Stimulated activated CD8-positive, alpha-beta memory T cell treated with anti-CD3 and anti-CD28 coated beads, Interleukin-4, amount 100 ng/mL, for 1 hour (primary cell): ENCODE measurements at places on chromosomes 13 and 19.

GRCh38 chr19:31910224-31910623, 435.2 kb upstream of the ZNF507 start:
- no peak for DNase-seq

GRCh38 chr13:103510007-103510535, 443.9 kb upstream of the SLC10A2 start:
- no peak for DNase-seq

DNA sequence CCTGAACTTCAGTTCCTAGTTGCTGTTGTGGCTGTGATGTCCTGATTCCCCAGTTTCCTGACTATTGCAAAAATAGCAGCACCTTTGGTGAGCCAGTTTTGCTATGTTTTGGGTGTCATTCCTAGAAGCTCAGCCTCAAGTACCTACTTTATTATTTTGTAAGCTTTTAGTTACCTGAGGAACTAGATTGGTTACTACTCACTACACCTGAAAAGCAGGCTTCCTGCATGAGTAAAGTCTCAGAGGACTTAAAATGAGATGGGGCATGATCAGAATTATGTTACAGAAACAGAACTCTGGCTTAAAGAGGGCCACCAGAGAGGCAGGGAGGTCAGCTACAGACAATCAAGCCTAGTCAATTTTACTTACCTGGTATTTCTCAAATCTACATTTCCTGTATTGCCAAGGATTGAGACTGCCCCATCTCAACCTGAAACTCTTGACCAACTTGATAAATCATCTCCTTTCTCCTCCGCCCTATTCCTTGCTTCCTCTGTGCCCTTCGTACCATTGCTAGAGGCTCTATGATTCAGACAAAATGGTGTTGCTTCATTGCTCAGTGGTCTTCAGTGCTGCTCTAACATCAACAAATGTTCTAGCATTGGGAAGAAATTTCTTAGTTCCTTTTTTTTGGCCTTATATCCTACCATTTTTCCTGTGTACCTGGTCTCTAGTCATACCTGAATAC, 58.9 kb downstream of the RAP2A start:
- no peak for DNase-seq

GRCh38 chr19:16652854-16653253, 7.1 kb downstream of the SMIM7 start:
- no peak for DNase-seq

DNA sequence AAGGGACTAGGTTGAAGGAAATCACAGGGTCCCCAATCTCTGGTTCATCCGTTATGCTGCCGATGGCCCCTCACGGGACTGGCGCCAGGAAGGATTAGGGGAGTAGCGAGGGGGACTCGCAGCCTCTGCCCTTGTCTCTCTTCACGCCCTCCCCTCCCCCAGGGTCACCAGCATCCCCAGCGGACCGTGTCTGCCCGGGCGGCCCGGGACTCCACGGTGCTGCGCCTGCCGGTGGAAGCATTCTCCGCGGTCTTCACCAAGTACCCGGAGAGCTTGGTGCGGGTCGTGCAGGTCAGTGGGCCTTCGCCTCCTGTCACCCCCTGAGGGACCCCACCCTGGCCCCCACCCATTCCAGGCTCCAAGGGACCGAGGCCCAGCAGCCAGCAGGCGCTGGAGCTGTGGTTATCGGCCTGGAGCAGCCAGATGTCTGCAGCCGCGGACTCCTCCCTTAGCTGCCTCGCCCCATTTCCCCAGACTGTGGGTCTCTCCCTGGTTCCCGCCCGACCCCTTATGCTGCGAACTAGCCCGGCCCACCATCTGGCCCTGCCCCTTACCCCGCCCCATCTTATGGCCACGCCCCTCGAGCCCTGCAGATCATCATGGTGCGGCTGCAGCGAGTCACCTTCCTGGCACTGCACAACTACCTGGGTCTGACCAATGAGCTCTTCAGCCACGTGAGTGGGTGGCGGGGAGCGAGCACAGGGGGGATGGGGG, 5.4 kb downstream of the PNPLA6 start:
- no peak for DNase-seq

DNA sequence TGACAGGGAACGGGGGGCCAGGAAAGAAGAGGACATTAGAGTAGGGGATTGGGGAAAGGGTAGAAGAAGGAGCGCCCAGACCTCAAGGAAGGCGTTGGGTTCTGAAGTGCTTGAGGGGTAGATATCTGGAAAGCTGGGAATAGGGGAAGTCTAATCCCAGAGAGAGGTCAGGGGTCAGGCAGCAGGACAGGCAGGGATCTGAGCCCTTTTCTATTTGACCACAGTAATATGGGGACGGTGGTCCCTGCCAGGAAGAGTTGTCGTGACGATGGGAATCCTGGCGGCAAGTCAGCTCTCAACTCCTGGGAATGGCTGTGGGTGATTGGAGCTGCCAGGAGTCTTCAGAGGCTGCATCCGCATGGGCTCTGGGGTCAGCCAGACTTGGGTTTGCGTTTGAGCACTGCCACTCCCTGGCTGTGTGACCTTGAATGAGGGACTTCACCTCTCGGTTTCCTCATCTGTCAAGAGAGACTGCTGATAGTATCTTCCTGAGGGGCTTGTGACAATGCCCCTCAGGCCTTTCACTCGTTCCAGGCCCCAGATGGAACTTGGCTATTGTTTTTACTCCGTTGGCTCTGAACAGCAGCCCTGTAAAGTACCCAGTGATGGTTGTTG, 1.3 kb downstream of the AP2A1 start:
- DNase-seq = no peak

DNA sequence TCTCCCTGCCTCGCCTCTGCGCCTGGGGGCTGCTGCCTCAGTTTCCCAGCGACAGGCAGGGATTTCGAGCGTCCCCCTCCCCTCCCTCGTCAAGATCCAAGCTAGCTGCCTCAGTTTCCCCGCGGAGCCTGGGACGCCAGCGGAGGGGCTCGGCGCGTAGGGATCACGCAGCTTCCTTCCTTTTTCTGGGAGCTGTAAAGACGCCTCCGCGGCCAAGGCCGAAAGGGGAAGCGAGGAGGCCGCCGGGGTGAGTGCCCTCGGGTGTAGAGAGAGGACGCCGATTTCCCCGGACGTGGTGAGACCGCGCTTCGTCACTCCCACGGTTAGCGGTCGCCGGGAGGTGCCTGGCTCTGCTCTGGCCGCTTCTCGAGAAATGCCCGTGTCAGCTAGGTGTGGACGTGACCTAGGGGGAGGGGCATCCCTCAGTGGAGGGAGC, 722 bp upstream of the ICAM1 start:
- peak; percentile 62 for DNase-seq

DNA sequence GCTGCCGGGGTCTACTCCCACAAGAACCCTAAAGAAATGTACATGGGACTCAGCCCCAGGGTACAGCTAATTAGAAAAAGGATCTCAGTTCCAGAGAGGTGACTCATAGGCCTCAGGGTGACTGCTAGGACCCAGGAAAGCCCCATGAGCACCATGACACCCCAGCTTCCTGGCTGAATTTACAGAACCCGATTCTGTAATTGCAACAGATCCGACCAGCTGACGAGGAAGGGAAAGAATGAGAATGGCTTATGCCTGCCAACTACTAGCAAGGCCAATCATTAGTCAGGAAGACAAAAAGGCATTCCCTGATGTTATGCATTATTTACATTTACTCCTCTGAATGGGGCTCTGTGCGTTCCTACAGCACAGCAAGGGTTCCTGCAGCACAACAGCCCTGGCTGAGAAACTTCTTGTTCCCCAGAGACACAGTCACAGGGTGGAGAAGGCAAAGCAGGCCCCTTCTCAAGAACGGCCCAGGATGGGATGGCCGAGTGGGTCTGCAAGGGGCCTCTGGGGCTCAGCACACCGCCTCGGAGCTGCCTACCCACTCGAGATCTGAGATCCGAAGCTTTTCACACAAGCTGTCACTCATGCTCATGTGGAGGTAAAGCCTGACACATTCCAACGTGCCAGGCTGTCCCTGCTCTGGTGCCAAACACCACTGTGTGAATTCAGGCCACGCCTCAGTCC, 27.2 kb downstream of the PBX4 start:
- DNase-seq = peak; percentile 34

DNA sequence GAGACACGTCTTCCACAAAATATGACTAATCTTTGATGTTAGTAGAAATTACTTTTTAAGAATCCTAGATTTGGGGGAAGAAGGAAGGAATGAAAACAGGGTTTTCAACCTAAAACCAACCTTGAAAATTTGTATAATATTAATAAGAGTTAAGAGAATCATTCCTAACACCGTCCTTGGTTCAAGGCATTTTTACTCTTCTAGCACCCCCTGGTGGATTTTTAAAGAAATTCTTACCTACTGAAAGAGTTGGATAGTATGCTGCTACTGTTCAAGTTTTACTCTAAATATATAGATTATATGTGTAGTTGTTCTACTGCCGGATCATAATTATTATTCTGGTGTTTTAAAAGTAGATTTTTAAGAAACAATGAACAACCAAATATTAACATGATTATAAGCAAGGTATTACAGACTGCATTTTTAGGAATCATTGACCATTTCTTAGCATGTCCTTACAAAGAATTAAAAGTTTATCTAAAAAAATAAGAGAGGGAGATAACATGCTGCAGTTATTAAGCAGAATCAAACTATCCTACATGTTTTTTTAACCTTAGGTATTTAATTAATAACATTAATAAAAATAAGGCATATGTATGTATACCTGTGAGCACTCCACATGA, 7.4 kb upstream of the SLITRK6 start:
- DNase-seq = no peak

DNA sequence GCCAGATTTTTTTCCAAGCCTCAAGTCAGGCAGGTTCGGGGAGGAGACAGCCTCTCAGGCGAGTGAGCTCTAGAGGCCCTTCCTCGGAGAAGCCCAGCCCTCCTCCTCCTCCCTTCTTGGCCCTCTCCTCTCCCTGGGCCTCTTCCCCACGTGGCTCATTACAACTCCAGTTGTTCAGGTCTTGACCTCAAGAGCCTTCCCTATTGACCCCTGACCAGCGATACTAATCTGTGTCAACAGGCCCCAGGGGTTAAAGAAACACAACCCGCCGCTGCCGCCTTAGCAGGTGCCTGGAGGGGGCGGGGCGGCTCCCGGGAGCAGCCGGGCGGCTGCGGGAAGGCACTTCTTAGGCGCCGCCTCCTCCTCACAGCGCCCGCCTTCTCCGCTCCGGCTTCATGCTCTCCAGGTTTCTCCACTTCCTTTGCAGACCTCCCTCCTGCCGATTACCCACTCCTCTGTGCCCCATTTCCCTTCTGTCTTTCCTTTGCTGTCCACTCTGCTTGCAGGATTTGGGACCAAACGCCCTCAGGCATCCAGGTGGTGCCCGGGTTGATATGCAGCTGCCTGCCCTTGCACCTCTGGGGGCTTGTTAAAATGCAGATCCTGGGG, 51.0 kb downstream of the LYL1 start:
- no peak for DNase-seq

DNA sequence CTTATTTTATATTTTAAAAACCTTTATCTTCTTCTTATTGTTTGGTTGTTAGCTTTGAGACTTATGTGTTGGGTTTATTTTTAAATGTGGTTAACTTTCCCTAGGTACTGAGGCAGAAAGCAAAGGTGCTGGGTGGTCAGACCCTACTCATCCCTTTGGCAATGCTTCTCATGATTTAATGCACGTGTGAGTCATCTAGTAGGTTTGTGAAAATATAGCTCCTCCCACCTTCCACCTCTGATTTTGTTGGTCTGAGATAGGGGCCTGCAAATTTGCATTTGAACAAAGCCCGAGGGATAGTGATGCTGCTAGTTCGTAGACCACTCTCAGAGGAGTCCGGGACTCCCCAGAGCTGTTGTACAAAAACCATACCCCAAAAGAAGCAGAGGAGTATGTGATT, 771.3 kb upstream of the ARGLU1 start:
- no peak for DNase-seq

GRCh38 chr13:41017159-41017558, 2.0 kb downstream of the ELF1 start:
- DNase-seq = no peak

DNA sequence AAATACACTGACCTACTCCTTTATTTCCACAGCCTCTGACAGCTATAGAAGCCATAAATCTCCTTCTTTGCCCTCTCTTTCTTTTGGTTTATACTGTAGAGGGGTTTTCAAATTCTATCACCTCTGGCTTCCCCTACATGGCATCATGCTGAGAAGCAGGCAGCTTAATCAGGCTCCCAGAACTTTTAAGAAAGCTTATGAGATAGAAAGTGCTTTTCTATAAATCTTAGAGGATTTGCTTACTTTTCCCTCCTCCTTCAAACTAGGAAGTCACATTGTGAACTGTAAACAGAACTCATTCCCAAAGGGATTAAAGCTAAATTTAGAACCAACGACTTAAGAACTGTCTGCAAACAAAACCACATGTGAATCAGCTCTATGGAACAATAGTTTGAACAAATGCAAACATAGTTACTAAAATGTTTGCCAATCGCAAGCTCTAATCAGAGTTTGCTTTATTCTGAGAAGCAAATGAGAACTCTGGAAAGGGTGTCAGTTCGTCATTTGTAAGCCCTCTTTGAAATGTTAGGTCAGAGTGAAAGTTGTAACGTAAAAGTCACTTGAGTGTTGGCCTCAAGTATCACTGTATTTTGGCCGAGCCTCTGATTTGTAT, 344.1 kb downstream of the RFC3 start:
- no peak for DNase-seq

- no peak for DNase-seq
Observed at GRCh38 chr13:109844396-109844795, 58.0 kb upstream of the IRS2 start.

DNA sequence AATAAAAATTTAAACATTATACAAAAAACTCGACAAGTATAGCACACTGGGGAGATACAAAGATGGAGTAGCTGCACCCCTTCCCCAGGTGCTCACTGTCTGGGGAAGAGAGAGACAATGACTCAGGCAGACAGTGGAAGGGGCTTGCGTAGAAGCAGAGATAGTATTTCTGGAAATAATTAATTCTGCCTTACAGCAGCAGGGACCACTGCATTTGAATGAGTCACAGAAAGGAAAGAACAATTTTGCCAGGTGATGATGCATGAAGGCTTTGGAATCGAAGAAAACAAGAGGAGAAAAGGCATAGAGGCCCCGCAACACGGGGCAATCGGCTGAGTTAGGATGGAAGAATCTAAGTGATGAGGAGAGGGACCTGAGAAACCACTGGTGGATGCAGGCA, 447.4 kb downstream of the EFNB2 start:
- DNase-seq = no peak

GRCh38 chr13:25391932-25392331, 20.2 kb downstream of the ATP8A2 start:
- DNase-seq = no peak

DNA sequence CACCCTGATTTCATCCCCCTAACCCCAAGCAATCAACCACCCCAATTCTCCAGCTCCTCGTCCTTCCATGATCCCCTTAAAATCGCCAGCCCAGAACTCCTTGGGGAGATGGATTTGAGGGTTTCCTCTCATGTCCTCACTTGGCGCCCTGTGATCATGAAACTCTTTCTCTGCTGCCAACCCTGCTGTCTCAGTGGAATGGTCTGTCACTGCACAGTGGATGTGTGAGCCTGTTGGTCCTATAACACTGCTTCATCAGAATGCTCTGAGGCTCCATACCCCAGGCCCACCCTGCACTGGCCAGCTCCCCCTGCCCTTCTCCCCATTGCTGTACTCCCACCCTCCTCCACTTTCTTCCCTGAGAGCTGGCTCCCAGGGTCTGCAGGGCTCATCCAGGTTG, 12.6 kb upstream of the ZNF792 start:
- DNase-seq = no peak

- DNase-seq = no peak
Observed at GRCh38 chr13:44649104-44649428, 72.9 kb upstream of the TSC22D1 start.
